GM13977 (cell line): ENCODE measurements at places on chromosomes 4 and X.

DNA sequence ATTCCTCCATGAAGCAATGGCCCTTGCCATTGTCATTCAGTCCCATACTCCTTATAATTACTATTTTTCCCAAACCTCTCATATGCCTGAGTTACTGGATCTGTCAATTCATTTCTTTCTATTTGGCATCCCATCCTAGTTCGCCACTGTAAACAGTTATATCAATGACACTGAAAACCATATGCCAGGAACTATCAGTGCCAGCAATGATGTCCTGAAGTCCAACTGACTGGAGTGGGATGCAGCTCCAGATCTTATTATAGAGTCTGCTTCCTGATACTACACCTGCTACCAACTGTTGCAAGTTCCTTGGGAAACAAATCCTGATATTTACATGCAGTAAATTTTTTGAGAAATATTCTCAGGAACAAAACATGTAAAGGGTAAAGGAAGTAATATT is 27.0 kb upstream of the BANK1 start:
- DNase-seq, result no peak

DNA sequence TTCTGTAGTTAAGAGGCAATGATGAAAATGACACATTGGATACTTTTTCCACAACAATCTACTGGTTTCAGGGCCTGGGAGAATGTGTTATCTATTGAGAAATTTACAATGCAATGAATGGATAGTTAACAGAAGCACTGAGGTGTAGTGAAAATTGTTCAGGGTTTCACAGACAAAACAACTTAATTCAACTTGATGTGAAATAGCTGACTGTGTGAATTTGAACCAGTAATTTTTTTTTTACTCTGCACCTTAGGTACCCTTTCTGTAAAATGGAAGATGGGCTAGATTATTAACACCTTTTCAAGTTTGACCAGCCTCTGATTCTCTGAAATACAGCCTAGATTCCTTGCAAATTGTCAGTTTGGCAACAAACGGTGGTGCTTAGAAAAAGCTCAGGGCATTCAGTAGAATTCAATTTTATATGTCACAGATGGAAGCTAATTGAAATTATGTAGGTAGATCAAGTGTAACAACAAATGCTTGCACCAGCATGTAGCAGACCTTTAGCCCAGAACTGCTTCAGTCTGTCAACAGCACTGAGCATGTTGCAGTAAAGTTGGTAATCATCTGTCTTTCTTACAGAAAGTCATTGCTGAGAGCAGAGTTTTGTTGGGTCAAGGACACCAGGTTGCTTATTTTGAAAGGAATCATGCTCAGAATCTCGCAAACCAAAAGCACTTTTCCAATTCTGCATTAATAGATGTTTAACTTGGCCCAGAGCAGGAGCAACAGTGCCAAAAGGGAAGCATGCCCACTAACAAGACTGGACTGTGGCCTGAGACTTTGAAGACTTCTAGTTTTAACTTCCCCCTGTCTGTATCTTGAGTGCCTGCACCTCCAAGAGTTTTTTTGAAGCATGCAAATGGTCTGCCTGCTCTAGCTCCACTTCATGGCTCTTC is 526.6 kb downstream of the PACRGL start:
- DNase-seq, result no peak

DNA sequence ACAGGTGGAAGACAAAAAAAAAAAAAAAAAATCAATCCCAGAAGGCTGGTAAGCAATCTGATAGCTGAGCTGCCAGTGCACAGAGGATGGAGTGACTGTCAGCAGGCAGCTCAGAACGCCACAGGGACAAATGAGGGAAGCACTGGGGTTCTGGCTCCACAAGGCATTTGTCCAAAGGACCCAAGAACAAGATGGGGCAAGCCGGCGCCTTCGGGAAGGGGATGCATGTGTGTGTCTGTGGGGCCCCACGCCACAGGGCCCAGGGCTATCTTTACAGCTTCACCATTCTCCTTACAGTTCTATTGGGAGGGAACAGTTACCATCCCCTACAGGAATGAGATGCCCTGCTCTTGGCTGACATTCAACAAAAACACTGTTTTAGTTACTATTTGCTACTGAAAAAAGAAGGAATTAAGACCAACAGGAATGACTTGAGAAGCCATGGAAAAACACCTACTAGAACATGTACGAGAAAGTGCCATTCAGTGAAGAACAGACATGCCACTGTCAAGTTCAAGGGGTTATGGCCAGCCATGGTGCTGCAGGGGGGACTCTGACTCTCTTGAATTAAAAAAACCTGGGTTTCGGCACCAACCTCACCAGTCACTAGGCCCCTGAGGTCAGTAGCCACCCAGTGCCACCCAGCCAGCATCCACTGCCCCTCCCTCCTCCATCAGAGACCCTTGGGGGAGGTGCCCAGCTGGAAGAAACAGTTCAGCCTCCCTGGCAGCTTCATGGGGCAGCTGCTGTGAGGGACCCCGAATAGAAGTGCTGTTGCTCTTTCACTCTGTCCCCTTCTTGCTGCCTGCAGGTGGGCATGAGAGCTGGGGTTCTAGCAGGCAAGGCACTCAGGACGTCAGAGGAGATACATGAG is 18.5 kb downstream of the WDR1 start:
- DNase-seq, result no peak

DNA sequence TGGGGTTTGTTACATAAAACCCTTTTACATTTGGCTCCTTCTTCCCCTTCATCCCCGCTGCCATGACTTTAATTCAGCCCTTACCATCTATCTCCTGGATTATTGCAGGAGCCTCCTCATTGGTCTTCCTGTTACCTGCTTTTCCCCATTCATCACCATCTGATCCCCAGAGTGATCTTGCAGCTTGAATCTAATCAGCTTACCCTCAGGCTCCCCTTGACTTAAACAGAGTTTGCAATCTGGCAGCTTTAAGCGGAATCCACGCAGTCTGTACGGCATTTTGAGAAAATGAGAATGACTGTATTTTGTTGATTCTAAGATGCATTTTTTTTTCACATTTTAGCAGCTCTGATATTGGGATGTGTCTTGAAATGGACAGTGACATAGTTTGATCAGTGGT is 14.9 kb upstream of the PPEF1 start:
- DNase-seq, result no peak

DNA sequence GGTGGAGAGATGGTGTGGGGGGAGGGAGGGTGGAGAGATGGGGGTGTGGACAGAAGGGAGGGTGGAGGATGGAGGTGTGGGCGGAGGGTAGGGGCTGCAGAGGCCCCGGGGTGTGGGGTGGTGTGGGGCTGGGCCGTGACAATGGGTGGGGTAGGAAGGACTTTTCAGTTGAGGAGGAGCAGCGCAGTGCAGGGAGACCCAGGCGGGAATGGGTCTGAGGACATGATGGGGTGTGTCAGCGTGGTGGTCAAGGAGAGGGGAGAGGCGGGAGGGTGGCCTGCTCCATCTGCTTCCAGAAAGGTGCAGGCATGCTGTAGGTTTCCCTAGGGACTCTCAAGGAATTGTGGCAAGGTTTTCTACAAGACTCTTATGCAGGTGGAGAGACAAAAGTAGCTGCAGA is 48.9 kb downstream of the RGS12 start:
- no peak for DNase-seq

- DNase-seq, result no peak
Observed at GRCh38 chr4:48557478-48557877, 67.4 kb downstream of the ZAR1 start.
